Left kidney (tissue), 8 donors: ENCODE measurements at places on chromosomes 13 and 19. TPM values are rescaled to one million over a fixed set of nuclear protein-coding genes. Genes with fewer than 3 reads are reported as not detected.

Gene FLT3
- 0.22 TPM for polyA plus RNA-seq

Gene RYR1
- 9.6 TPM for polyA plus RNA-seq

Gene KLK7
- 4.6 TPM for polyA plus RNA-seq

Gene FGF21
- not detected for polyA plus RNA-seq

Gene CYSLTR2
- polyA plus RNA-seq: 0.37 TPM

Gene EPSTI1
- polyA plus RNA-seq: 13.6 TPM

Gene TFDP1
- polyA plus RNA-seq: 92.8 TPM

Gene SOX1
- not detected for polyA plus RNA-seq

Gene GPR183
- polyA plus RNA-seq: 2.3 TPM

- DNase-seq: no peak
These were observed 53.9 kb downstream of the MCF2L start for GRCh38 chr13:113022745-113023574.

DNA sequence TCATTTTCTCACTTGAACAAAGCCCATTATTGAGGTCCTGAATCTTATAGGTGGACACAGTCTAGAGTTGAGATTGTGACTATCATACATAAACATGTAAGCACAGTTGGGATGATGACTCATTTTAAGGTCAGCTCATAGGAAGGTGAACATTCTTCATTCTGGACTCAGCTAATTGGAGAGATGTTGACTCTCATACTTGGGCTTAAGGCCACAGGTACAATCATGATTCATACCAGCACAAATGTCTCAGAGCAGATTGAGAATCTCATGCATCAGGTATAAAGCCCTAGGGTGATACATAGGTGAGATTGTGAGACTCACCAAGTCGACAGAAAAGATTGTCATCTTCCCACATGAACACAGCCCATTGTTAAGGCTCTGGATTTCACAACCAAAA is 62.3 kb upstream of the ZNF724 start:
- no peak for DNase-seq

DNA sequence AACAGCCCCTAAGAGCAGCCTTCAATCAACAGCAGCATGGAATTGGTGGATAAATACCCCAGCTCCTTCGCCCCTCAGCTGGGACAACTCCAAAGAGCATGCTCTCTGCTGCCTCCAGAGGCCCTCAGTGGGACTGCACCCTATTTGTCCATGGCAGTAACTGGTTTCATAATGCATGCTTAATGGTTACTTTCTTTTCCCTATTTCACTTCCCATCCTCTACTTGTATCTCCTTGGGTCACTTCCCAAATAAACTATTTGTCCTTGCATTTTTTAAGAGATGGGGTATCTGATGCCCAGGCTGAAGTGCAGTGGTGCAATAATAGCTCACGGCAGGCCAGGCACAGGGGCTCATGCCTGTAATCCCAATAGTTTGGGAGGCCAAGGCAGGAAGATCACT is 13.5 kb upstream of the TPM4 start:
- DNase-seq: no peak

DNA sequence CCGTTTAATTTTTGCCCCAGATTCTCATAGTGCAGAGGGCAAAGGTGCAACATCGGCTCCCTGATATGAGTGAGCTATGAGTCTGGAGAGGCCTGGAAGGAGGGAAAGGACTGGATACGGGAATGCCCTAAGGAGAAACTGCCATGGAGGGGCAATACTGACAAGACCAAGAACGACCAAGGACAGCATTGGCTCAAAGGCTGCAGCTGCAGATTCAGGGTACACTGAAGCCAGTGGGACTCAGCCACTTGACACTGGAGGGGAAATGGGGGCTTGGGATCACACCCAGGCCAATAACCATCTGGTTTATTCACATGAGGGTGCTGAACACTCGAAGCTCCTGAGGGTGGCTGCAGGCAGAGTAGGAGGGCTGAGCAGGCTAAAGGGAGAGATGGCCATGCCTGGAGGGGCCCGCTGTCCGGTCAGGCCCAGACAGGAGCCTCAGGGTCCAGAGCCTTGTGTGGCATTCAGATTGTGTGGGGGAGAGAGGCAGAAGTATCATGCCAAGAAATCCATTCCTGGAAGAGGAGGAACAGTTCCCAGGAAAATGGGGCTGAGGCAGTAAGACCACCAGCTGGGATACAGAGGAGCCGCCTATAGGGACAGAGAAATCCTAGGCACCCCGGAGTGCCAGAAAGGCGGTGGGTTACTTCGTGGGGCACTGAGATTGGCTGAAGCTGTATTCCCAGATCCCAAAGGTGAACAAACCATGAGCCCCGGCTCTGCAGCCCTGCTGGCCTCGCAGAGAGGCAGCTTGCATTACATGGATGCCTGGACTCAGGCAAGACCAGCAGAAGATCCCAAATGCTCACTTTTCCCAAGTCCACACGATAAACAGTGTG is 20.7 kb downstream of the COL4A1 start:
- no peak for DNase-seq

- DNase-seq: no peak
These were observed 57.2 kb downstream of the SOX1 start for GRCh38 chr13:112124141-112124540.

DNA sequence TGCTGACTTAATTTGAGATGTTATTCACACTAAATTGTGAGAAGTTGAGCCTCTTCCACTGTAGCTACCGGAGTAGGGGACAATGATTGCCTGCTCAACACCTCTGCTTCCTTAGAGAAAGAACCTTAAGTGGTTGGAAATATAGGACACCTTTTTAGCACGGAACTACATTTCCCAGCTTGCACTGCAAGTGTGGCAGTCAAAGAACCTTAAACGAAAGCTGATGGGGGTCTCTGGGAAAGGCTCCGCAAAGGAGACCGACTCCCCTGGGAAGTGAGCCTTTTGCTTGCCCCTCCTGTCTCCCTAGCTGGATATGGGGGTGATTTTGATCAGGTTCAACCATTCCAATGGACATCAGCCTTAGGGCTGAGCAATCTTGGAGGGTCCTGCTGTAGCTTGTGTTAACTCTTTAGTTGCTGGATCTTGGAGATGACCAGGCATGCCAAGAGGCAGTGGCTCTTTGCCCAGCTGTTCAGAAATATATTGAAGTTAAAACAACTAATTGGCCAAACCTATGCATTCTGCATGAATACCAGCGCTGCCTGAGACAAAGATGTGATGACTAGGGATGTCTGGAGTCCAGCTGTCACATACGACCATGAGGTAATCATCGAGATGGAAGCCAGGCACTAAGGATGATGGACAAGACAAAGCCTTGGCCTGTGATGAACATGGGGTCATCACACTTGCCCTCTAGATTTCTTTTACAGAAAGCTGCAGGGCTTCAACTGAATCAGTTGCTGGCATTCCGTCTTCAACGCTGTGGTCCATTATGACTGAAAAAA is 286.5 kb downstream of the FOXO1 start:
- DNase-seq: no peak

GRCh38 chr13:98957731-98958442 is 20.0 kb downstream of the DOCK9 start:
- DNase-seq: no peak

DNA sequence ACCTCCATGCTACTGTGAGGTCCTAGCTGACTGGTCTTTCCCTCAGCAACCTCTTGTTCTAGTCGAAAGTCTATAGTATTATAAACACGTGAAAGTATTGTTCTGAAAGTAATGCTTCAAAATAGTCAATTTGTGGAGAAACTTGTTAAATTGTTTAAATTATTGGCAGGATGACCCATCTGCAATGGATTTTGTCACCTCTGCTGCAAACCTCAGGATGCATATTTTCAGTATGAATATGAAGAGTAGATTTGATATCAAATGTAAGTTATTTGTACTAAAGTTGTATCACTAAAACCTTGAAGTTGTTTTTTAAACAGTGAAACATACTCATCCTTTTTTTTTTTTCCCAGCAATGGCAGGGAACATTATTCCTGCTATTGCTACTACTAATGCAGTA is 25.9 kb downstream of the UBA2 start:
- DNase-seq: no peak

- DNase-seq: no peak
These were observed 37.7 kb downstream of the GPR42 start for GRCh38 chr19:35408284-35409171.

- DNase-seq: no peak
These were observed 927 bp upstream of the TSHZ3 start for GRCh38 chr19:31350033-31350692.

- no peak for DNase-seq
These were observed 10.3 kb upstream of the GARIN5A start for GRCh38 chr19:50486823-50487515.

DNA sequence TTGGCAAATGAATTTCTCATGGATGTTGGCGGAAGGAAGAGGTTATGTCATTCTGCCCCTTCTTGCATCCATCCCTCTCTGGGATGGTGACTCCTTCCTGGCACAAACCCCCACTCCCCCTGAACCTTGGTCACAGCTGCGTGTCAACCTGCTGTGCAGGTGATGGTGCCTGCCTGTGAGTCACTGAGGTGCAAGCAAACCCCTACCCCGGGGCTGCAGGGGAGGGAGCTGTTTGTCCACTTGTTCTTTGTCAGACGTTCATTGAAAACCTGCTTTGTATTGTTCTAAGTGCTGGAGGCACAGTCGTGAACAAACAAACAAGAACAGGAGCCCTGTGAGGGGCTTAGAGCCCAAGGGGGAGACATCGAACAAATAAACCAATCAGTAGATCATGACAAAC is 2.0 kb upstream of the GAPDHS start:
- DNase-seq: no peak

DNA sequence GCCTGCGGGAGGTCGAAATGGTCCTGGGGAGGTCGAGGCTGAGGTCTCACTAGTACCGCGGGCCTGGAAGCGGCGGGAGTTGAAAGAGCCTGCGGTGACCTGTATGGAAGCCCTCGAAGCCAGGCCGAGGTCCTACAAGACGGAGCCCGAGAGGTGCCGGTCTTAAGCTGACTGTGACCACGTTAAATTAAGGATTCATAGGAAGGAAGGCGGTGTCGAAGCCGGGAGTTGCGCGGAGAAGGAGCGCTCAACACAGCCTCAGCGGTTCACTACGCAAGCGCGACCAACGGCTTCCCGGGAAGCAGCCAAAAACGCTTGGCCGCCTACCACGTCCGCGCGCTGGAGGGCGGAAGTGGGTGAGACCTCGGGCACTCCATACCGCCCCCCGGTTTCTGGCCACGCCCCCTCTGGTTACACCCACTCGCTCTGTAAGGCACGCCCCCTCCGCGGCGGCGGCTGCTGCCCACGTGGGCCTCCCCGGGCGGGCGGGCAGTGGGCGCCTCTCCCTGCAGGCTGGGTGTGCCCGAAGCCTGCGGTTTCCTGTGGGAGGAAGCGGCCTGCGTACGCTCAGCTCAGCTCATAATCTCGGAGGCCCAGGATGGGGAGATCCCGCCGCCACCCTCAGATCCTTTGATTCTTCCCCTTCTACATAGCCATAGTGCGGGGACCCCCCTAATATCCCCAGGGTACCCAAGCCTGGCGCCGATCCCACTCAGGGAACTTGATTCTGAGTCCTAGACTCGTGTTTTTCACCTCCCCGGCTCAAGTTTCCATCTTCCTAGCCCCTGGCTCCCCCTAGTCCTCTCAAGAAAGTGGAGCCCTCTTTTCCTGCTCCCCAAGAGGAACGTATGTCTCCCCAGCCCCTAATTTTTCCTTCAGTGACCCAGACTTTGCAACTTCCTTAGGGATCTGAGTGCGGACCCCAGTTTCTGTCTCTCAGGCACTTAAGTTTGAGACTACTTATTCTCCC is 3.4 kb upstream of the EMP3 start:
- peak; percentile 96 for DNase-seq

GRCh38 chr19:13153569-13154240 is 3.5 kb downstream of the IER2 start:
- DNase-seq: no peak

DNA sequence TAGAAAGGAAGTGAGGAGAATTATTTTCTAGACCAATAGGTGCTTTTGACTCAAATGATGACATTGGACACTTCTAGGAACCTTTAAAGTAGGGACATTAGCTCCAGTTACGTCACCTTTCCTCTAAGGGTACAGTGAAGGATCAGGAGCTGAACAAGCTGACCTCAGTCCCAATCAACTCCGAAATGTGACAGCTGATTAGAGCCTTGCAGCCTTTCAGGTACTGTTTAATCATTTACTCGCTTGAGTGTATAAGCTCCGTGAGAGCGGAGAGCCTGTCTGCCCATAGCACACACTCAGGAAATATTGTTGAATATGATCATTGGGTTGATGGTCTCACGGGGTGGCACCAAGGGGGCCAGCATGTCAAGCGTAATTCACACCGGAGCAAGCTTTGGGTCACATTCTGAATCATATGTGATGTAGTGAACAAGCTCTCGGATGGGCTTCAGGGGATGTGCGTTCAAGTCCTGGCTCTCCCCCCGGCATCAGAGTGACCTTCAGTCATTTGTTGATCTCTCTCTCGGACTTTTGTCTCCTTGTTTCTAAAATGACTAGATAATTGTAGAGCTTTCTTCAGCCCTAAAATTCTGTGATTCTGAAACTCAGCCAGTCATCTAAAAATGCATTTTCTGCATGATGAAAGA is 141.9 kb downstream of the ZIC5 start:
- no peak for DNase-seq

- DNase-seq: peak; percentile 10
These were observed at the start of gene KLK13 for GRCh38 chr19:51064534-51065220. Gene KLK13, minus strand, starts transcription at chr19:51065092. Its CDS starts 25 bp downstream, at chr19:51065067.

GRCh38 chr13:80164462-80164861 is 176.5 kb downstream of the SPRY2 start:
- no peak for DNase-seq
